ENCODE measurements at places on chromosomes 3 and 15.

DNA sequence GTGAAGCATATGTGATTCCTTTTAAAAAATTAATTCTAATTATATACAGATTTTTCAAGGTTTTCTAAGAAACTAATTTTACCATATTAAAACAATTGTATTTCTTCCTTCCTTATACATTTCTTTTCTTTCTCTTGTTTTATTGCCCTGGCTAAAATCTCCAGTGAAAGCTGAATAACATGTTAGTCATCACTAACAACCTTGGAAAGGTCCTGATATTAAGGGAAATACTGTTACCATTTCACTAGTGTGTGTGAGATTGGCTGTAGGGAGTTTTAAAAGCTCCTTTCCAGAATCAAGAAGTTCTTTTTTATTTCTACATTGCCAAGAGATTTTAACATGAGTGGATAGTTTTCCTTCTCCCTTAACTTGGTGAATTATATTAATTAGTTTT lies 229.7 kb upstream of the EIF1B start:
- no peak for DNase-seq

GRCh38 chr15:72968531-72968922 lies 83.7 kb upstream of the NEO1 start:
- DNase-seq: peak; percentile 31

DNA sequence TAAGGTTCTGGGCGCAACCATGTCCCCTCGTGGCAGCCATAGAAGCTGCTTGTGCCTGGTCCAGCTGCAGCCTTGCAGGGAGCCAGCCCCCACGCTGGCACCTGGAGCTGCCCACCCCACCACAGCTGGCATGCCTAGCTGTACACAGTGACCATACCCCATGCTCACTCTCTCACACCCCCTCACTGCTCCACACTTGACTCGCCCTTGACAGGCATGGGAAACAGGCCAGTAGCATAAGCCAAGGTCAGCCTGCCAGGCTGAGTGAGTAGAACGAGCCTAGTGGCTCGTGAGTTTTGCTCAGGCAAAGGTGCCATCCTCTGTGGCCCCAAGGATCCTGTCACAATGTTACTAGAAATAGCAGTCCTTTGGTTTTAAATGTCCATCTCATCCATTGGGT lies 52.7 kb upstream of the CADM2 start:
- no peak for DNase-seq

DNA sequence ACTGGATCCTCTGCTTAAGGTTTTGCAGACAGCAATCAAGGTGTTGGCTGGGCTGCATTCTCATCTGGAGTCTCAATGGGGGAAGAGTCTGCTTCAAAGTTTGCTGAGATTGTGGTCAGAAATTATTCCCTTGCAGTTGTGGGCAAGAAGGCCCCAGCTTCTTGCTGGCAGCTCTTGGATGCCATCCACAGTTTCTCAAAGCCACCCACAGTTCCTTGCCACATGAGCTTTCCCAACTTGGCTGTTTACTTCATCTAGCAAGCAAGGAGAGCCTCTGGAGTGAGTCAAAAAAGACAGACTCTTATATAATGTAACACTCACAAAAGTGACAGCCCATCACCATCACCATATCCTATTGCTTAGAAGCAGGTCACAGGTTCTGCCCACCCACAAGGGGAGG lies 62.1 kb upstream of the ABHD2 start:
- no peak for DNase-seq

DNA sequence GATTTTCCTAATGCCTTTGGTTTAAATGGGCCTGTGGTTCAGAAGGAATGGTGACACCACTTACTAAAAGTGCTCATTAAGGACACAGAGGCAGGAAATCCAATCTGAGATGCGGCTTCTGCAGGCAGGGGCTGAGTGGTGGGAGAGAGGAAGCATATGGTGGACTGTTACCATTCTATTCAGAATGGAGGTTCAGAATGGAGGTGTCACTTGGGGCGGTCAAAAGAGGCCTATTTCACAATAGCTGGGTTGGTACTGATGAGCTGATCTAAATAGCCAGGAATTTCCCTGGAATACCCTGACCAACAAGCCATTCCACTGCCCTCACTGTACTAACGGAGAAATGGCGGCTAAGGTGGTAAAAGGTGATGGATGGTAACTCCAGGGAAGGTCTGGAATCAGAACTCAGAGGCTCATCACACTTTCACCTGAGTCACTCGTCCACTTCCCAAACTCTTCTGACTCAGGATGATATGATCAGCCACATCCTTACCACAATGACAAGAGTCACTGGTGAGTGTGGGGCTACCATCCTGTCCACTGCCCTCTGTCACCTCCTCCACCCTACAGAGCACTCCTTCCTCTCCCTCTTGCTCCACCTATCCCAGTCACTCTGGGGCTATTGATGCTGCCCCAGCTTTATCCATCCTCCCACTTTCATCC lies 15.7 kb downstream of the RFT1 start:
- DNase-seq: no peak

- DNase-seq: peak; percentile 53
Observed at GRCh38 chr3:146503461-146504202, 34.3 kb upstream of the PLSCR2 start.

GRCh38 chr3:12409684-12410596 lies 74.3 kb upstream of the TSEN2 start:
- DNase-seq: no peak

GRCh38 chr15:98288091-98288590 lies 327.6 kb downstream of the ARRDC4 start:
- no peak for DNase-seq

- DNase-seq: no peak
Observed at GRCh38 chr3:190444006-190444405, 5.7 kb downstream of the TMEM207 start.

- no peak for DNase-seq
Observed at GRCh38 chr15:94100863-94101262, 130.5 kb upstream of the MCTP2 start.

DNA sequence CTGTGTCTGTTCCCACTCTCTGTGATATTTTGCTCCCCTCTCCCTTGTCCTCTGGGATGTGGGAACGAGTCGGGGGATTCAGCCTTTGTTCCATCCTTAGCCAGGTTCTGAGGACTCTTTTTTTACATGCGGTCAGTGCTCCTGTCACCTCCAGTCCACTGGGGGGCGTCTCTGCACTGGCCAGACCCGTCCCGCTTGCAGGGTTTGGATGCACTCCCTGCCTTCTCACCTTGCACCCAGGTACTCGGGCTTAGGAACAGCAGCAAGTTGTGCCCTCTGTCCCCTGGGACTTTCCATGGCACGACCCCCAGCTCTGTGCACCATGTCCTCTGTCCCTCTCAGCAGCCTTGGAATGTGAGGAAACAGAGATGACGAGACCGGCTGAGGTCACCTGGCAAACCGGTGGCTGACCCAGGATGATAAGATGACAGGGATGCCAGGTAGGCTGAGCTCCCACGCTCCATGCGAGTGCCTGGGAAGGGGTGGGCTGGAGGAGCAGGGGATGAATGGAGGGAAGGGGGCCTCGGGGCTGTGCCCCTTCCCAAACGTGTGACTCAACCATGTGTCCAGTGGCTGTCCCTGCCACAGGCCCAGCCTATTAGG lies 27.3 kb upstream of the FGD5 start:
- DNase-seq: peak; percentile 46

DNA sequence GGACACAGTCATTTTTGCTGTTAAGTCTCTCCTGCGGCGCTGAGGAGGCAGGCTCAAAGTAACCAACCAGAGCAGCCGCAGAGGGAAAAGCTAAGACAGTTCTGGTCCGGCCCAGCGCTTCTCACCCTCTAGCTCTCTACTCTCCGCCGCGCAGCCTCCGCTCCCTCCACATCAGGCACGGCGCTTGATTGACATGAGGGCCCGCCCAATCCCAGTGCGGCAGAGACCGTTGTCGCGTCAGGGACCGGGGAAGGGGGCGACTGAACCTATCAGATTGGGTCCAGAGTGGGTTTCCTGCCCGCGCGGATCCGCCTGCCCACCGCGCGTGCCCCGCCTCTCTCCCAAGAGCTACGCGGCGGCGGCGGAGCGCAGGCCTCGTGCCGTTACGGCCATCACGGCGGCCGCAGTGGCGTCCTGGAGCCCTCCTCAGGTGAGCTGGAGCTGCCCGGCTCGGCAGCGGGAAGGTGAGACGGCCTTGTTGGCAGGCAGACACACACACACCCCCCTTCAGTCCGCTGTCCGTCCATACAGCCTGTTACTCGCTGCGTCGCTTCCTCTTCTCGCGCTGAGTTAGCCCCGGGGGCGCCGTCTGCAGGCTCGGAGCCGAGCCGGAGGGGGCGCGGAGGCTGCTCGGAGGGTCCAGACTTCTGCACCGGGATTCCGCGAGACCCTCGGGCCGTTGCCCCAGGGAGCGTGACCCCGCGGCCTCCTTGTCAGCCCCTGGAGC lies at the start of gene NCK1:
Gene NCK1, plus strand, starts transcription at position 319 of the 727 bp plus-strand sequence. CDS start 65,794 bp downstream, outside the sequence.
- DNase-seq: peak; percentile 98

DNA sequence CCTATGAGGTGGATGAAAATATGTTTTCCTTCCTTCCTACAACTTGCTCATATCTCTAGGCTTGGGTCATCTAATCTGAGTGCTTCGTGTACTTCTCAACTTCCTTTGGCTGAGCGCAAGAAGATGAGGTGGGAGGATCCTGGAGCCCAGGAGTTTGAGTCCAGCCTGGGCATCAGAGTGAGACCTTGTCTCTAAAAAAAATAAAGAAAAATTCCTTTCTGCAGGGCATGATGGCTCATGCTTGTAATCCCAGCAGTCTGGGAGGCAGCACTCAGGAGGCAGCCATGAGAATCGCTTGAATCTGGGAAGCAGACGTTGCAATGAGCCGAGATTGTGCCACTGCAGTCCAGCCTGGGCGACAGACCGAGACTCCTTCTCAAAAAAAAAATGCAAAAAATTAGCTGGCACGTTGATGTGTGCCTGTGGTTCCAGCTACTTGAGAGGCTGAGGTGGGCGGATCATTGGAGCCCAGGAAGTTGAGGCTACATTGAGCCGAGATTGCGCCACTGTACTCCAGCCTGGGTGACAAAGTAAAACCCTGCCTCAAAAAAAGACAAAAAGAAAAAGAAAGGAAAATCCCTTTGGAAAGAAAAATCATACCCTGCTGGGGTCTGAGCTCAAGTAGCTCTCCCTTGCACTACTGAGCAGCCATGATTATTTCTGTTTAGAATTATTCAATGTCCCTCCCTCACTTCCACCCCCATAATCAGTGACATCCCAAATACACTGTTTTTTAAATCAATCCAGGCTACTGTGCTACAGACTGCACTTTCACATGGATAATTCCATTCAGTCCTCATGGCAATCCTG lies 28.0 kb upstream of the RAB11A start:
- DNase-seq: peak; percentile 29

GRCh38 chr3:113560831-113561623 lies 28.7 kb downstream of the SIDT1 start:
- DNase-seq: no peak

Measured in SJCRH30 (cell line).